Left hindlimb (tissue), 1 donor: ENCODE measurements at places on chromosomes 12 and 14.

DNA sequence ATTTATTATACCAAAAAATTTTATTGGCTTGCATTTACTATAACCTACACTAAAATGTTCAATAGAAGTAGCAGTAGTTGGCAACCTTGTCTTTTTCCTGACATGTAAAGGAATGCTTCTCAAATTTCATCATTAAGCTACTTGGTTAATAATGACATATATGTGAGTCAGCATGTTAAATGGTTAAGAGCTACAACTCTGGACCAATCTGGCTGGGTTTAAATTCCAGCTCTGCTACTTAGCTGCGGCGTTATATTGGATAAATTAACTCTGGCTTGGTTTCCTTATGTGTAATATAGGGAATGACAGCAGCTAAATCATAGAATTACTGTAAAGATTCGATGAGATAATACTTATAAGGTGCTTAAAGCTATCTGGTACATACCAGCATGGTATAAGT is 53.7 kb upstream of the OTOGL start:
- DNase-seq, result no peak

DNA sequence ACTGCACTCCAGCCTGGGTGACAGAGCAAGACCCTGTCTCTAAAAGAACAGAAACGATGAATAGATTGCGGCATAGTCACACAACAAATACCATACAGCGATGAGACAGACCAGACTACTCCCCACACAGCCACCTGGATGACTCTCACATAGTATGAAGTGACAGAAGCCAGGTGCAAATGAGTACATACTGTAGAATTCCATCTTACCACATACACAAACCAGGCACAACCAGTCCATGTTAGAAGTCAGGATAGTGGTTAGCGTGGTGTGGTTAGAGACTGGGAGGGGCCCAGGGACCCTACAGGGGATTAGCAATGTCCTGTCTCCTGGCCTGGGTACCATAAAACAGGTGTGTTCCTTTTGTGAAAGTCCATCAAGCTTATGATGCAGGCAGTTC is 53.8 kb downstream of the FAM222A start:
- DNase-seq, result no peak

DNA sequence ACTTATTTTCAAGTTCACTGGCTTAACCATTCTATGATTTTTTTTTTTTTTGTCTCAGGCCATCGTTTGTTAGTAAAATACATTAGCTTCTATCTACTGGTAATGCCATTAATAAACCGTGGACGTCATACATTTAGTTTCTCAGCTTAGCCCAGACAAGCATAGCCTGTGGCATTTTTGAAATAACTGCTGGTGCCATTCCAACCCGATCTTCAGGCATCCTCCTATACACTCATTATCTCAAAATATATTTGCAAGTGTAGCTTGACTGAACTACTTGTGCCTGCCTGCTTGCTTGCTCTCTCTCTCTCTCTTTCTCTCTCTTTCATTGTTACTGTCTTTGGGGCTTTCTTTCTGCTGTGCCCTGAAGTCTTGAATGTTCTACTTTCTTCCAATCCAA is 12.7 kb upstream of the MBIP start:
- DNase-seq, result no peak

GRCh38 chr14:74510223-74510931 is 16.8 kb downstream of the ISCA2 start:
- DNase-seq, result no peak

DNA sequence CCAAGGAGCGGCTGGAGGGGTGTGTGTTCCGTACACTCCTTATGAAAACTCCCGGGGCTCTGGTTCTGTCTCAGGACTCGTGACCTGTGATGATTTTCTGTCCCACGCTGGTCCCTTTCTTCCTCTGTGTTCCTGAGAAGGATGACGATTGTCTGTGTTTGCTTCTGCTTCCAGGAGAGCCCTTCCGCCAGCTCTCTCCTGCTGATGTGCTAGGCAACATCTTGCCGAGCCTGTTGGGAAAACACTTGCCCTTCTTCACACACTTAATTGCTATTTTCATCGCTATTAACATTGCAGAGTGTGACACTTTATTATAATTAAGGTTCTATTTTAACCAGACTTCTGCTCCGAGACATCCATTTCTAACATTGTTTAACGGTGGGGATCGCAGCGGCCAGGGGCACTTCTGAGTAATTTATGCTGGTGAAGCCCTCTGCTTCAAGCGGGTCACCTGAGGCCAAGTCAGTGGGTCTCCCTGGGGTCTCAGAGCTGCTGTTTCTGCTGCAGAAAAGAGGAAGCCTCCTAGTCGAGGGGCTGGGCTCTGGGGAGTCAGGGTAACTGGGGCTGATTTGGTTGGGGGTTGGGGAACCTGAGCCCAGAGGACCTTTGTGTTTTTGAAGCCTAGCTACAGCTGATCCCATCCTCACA is 88.6 kb downstream of the PRMT8 start:
- DNase-seq, result no peak

DNA sequence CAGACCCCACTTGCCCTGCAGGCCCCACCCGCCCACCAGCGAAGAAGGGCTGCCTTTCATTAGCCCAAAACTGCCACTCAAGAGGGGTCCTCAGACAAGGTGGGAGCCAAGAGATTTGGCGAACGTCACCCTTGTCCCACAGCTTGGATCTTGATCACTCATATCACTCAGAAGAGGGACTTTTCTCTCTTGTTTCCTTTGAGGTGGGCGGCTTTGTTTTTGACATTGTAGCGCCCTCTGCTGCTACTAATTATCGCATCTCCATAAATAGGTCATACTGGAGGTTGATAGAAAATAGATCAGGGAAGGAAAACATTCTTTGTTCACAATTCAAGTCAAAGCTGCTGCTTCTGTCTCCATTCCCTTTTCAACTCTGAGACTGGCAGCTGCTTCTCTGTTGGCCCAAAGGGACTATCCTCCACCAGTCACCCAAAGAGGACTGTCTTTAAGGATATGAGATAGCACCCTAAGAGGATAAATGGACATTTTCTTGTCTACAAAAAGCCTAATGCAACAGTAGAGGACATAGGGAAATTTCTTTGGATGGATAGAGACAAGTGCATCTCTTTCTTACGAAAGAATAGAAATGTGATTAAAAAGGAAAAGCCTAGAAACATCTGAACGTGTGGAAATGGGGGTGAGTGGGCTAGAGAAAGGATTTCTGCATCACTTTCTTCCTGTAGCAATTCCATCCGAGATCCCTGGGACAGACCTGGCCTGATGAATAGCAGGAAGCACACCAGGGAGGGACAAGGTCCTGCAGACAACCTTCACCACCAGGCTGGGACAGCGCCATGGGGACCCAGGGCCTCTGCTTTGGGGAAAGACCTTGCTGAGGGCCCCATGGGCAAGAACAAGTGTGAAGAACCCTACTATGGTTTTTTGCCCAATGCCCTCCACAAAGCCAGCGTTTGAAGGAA is 115.8 kb downstream of the DAD1 start:
- DNase-seq, result no peak

DNA sequence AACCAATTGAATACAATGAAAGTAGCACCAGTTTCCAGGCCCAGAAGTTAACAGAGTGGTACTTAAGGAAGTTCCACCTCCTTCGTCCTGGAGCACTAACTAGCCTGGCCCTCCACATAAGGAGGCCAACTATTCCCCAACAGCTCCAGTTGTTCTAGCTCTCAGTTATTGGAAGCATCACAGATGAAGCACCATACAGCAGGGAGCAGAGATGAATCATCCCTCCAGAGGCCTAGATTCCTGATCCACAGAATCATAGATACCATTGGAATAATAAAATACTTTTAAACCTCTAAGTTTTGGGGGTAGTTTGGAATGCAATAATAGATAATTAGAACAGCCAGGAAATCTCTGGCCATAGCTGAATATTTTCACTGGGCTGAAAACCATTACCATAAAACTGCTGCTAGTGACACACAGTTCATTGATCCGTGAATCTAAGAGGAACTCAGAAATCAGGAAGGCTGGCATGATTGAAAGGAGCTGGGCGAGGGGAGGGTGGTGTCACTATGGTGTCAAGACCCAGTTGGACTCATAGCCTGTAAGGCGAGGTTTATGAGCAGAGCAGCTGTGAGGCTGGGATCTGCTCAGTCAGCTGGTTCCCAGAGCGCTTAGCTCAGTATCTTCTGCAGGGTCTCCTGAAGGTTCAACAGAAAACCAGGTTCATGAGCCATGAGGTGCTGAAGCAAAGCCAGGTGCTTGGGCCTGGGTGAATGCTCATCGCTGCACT is 371.4 kb upstream of the TMTC1 start:
- no peak for DNase-seq

DNA sequence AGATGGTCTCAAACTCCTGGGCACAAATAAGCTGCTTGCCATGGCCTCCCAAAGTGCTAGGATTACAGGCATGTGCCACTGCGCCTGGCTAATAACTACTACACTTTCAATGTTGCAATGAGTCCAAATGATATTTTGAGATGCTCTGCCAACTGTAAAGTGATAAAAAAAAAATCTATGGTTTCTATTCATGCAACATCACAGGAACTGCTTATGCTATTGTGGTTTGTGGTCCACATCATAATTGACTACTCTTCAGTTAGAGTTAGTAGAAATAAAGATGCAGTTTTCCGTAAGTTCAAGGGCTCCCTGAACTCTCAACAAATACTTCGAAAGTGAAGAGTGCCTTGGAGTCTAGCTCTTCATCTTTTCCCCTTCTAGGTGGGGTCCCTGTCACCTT is 239.4 kb downstream of the C12orf75 start:
- no peak for DNase-seq

DNA sequence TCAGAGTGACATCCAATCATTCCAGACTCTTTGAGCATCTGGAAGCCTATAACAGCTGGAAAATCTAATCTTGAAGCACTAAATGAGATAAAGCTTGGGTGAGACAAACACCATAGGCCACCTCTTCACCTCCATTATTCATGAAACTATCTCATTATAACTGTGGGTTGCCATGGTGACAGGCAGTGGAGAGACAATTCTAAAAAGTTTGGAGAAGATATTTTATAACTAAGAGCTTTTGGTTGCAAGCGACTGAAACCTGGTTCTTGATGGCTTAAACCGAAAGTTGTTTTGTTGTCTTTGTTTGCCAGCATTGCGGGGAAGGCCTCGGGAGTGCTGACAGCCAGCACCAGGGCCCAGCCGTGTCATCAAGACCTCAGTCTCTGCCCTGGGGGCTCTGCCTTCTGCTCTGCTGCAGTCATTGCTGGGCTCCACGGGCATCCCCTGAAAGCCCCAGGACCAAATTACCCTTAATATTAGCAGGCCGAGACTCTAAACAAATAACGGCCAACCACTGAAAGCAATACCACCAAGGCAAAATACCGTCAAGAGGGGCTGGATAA is 353.6 kb upstream of the SFSWAP start:
- no peak for DNase-seq

- DNase-seq, result no peak
Measured at GRCh38 chr14:28515571-28515970, 251.0 kb upstream of the FOXG1 start.

DNA sequence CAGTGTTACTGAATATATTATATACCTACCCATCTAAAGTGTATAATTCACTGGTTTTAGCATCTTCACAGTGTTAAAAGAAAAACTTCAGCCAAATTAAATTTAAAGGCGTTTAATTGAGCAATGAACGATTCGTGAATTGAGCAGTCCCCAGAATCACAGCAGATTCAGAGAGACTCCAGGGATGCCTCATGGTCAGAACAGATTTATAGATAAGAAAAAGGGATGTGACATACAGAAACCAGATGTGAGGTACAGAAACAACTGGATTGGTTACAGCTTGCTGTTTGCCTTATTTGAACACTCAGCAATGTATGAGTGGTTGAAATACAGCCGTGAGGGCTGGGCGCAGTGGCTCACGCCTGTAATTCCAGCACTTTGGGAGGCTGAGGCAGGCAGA is 84.6 kb downstream of the WNK1 start:
- no peak for DNase-seq

DNA sequence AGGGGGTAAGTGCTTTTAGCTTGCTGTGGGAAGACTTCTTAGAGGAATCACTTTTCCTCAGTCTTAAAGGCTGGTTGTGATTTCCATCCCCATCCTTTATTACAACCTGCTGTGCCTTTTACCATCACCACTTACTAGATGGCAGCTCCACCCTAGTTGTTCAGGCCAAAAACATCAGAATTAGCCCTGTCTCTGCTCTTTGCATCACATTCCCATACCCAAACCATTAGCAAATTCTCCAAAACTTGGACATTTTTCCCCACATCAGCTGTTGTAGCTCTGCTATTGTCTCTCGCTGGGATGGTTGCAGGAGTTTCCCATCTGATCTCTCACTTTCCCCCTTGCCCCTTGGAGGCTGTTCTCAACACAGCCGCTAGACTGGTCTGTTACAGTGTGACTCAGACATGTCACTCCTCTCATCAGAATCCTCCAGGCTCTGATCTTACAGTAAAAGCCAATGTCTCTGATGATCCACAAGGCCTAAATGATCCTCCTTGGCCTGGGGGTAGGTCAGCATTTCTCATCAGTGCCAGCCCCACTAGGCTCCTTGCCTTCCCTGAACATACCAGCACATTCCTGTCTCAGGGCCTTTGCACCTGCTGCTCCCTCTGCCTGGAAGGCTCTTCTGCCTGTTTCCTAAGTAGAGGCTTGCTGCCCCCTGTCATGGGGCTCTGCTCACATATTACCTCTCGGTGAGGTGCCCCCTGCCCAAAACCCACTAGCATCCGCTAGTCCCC is 102.5 kb downstream of the BEGAIN start:
- DNase-seq, result no peak

- no peak for DNase-seq
Measured at GRCh38 chr12:118544569-118544968, 168.2 kb downstream of the SUDS3 start.

DNA sequence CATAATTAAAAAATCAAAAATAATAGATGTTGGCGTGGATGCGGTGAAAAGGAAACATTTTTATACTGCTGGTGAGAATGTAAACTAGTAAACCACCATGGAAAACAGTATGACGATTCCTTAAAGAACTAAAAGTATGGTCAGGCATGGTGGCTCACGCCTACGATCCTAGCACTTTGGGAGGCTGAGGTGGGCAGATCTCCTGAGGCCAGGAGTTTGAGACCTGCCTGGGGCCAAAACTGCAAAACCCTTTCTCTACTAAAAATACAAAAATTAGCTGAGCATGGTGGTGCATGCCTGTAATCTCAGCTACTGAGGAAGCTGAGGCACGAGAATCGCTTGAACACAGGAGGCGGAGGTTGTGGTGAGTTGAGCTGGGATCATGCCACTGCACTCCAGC is 195.7 kb upstream of the BMP4 start:
- DNase-seq, result no peak

- DNase-seq, result no peak
Measured at GRCh38 chr14:63964113-63964512, 111.3 kb downstream of the SYNE2 start.

DNA sequence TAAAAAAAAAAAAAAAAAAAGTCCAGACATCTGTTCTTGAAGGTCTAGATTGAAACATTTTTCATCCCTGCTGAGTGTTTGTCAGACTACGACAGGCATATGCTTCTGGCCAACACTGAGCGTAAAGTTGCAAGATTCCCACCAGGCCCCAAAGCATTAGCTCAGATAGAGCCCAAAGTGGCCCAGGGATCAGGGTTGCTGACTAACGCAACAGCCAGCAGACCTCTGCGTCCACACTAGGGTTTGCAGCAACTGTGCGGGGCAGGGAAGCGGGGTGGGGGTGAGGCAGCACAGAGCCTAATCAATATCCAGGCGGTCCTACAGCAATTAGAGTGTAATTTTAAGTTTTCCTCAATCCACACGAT is 55.7 kb downstream of the SSH1 start:
- DNase-seq, result no peak

- DNase-seq, result no peak
Measured at GRCh38 chr12:111664961-111665865, 20.5 kb downstream of the BRAP start.

GRCh38 chr14:90756755-90757345 is 59.4 kb downstream of the TTC7B start:
- DNase-seq, result no peak
